Karpas-422 (cell line): ENCODE measurements at places on chromosomes 4 and X. TPM values are rescaled to one million over a fixed set of nuclear protein-coding genes. Genes with fewer than 3 reads are reported as not detected.

The NLGN4X gene
- total RNA-seq = 96.9 and 183 TPM in 2 replicates

The RPL10 gene
- 4,110 and 4,432 TPM in 2 replicates for total RNA-seq

The MAGEE1 gene
- 0.76 and 0.78 TPM in 2 replicates for total RNA-seq

The CCDC158 gene
- not detected in 2 replicates for total RNA-seq

- no peak for DNase-seq
- H3K27ac ChIP-seq = no peak overlapping the region
- no peaks in the 10 kb centered on the region for H3K27me3 ChIP-seq
- no peaks in the 10 kb centered on the region for H3K36me3 ChIP-seq
- no peaks in the 10 kb centered on the region for H3K4me1 ChIP-seq
Observed at GRCh38 chrX:44088510-44089144, 115.4 kb upstream of the NDP start.

- H3K4me3 ChIP-seq = no peak overlapping the region
- no peaks in the 10 kb centered on the region for H3K4me1 ChIP-seq
- H3K27ac ChIP-seq = no peak overlapping the region
- no peaks in the 10 kb centered on the region for H3K36me3 ChIP-seq
Observed at GRCh38 chr4:95268819-95269565, 279.8 kb downstream of the UNC5C start.

DNA sequence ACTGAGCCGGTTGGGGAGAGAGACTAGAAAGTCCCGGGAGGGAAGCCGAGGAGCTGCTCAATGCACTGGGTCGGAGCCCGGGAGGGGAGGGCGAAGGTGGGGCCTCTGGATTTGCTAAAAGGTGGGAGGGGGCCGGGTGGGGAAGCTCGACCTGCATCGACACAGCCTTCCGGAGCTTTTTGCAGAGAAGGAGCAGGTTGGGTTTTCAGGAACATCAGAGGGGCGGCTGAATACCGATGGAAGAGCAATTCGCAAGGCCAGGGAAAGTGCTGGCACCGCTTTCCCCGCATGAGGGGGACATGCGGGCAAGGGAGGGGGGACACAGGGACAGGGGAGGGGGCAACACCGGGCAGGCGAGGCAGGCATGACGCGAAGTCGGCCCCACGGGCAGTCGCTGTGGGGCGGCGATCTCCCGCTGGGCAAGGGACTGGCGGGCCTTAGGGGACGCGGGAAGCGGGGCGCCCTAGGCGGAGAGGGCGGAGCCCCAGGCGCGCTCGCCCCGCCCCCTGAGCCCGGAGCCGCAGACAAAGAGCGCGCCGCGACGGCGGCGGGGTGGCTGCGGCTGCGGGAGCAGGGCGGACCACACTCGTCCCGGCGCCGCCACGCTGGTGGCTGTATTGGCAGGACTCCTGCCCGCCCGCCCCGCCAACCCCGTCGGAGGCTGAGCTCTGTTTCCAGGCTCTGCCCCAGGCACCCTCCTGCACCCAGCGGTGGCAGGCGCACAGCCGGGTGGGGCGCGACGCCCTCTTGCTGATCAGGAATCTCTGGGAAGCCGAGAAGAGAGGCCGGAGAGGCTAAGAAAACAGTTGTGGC is 11.6 kb downstream of the PDZD4 start:
- H3K27ac ChIP-seq = no peak overlapping the region
- no peaks in the 10 kb centered on the region for H3K4me1 ChIP-seq
- no peak for DNase-seq
- no peak overlapping the region for H3K4me3 ChIP-seq
- no peaks in the 10 kb centered on the region for H3K27me3 ChIP-seq

DNA sequence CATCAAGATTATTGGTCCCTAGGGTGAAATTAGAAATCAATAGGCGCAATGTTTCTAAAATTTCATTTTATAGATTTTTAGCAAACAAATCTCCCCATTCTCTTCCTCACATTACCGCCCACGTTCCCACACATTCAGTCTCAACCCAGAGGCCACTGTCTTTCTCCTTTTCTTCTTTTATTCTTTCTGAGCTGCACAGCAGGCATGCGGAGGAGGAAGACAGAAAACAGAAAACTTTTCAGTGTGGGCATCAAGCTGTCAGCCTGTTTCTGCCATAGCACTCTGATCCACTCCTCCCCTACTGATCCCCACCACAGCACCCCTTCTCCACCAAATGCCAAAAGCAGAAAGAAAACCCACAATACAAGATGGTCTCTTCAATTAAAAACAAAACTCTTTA is 94.8 kb upstream of the ADAMTS3 start:
- H3K4me1 ChIP-seq = no peaks in the 10 kb centered on the region
- H3K4me3 ChIP-seq = no peak overlapping the region
- no peaks in the 10 kb centered on the region for H3K36me3 ChIP-seq

DNA sequence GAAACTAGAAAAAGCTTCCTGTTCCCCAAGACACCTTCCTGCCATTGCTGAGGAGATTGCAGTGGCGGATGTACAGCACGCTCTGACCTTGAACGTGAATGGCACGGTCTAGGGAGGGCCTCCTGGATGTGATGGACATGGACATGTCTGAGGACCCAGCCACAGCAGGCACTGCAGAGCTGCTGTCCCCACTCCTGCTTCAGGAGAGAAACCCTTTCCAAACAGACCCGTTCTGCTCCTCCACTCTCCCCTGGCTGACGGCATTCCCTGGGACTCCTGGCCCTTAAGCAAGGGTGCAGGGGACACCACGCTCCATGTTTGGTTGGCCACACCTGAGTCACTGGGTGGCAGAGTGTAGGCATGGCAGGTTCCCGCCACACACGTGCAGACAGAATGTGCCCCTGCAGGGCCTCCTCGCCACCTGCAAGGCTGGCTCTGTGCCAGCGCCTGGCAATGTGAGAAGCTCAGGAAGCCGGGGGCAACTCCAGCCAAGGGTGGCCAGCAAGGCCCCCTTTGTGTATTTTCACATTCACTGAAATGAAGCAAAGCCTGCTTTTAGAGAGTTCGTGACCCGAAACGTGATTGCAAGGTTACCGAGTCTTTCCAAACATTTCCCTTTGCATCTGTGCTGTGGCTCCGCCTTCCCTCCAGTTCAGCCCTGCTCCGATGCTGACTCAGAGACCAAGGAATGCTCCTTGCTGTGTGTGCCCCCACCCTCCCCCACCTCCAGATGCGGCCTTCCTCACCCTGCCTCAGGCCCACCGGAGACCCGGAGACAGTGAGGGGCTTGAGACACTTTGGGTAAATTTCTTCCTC is 46.1 kb downstream of the HTRA3 start:
- H3K27me3 ChIP-seq = no peaks in the 10 kb centered on the region
- DNase-seq = no peak
- no peak overlapping the region for H3K27ac ChIP-seq
- H3K4me1 ChIP-seq = no peaks in the 10 kb centered on the region
- no peaks in the 10 kb centered on the region for H3K36me3 ChIP-seq

- H3K4me1 ChIP-seq = no peaks in the 10 kb centered on the region
- no peaks in the 10 kb centered on the region for H3K27me3 ChIP-seq
- DNase-seq = no peak
- no peaks in the 10 kb centered on the region for H3K36me3 ChIP-seq
- no peak overlapping the region for H3K27ac ChIP-seq
Observed at GRCh38 chrX:31608638-31609037, 536.8 kb upstream of the FTHL17 start.

DNA sequence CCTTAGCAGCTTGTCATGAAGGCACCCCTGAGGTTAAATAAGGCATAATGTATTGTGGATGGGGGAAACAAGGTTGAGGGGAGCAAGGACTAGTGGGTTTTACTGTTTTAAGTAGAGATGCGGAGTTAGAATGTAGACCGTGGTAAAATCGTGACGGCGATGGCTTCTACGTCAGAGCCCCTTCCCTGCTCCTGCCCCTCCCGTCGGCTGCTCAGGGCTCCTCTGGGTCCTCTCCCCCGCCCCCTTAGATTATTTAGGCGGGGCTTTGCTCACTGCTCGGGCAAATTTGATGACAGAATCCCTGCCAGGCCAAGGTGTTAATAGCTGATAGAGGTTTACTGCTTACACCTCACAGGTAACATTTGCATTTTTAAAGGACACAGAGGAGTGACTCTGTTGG is 2.3 kb downstream of the FRMPD3 start:
- H3K36me3 ChIP-seq = no peaks in the 10 kb centered on the region
- H3K27ac ChIP-seq = peak overlapping the region; percentile 49; the same call in 1 of the 2 replicates
- H3K4me3 ChIP-seq = peak overlapping the region; percentile 71
- H3K4me1 ChIP-seq = peaks cover 63% of the 10 kb centered on the region
- peak; percentile 67 for DNase-seq
- no peaks in the 10 kb centered on the region for H3K27me3 ChIP-seq

DNA sequence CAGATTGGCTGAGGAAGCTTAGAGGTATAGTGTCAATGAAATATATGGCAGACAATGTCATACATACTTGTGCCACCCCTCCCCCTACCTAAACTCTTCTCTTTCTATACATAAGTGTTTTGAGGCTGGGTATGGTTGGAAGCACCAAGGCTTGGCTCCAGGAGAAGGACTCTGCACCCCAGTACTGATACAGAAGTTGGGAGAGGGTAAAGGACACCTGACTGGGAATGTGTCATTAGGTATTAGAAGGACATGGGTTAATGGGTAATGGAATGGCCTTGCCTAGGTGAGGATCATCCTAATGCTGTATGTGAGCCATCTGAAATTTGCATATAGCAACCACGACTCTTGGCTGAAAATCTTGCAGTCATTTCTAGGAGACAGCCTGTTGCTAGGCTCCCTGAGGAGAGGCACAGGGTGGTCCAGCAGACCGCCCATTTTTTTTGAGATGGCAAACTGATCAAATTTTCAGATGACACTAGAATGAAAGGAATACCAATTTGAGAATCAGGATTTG is 26.8 kb upstream of the AP1S2 start:
- no peaks in the 10 kb centered on the region for H3K36me3 ChIP-seq
- H3K27ac ChIP-seq = no peak overlapping the region
- H3K4me3 ChIP-seq = no peak overlapping the region

GRCh38 chrX:47311932-47312774 is 58.2 kb upstream of the ZNF157 start:
- no peaks in the 10 kb centered on the region for H3K27me3 ChIP-seq
- H3K27ac ChIP-seq = no peak overlapping the region
- DNase-seq = peak; percentile 80
- no peaks in the 10 kb centered on the region; the same call in 1 of the 2 replicates for H3K4me1 ChIP-seq
- no peak overlapping the region for H3K4me3 ChIP-seq

- H3K27me3 ChIP-seq = no peaks in the 10 kb centered on the region
- H3K27ac ChIP-seq = no peak overlapping the region
- H3K36me3 ChIP-seq = no peaks in the 10 kb centered on the region
- no peaks in the 10 kb centered on the region for H3K4me1 ChIP-seq
- no peak overlapping the region for H3K4me3 ChIP-seq
Observed at GRCh38 chr4:69727926-69728325, 32.5 kb downstream of the SULT1B1 start.

GRCh38 chr4:75327804-75328512 is 186.2 kb downstream of the RCHY1 start:
- no peaks in the 10 kb centered on the region for H3K36me3 ChIP-seq
- no peak overlapping the region for H3K27ac ChIP-seq
- H3K27me3 ChIP-seq = no peaks in the 10 kb centered on the region
- no peak overlapping the region for H3K4me3 ChIP-seq

DNA sequence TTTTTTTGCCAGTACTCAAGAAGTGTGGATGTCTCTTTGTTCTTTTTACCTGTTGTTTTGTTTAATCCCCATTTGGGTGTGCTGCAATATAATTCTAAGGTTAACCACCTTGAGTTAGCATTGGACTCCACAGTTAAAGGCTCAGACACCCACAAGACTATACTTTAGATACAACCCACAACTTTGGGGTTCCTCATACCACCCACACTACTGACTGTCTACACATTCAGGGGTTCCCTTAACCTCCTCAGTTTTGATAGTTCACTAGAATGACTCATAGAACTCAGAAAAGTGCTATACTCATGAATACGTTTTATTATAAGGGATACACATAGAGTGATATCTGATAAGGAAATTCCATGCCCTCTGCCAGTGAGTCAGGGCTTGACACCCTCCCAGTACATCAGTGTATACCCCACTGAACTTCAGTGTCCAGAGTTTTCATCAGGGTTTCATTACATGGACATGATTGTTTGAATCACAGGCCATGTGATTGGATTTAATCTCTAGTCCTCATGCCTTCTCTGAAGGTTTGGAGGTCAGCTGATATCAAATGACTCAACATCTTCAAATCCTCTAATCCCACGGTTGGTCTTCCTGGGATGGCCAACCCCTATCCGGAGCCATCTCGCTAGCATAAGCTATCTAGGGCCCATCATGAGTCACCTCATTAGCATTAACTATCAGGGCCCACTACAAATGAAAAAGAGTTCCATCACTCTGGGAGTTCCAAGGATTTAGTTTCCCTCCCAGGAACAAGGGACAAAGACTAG is 357.7 kb upstream of the EMCN start:
- H3K27ac ChIP-seq = no peak overlapping the region
- no peak for DNase-seq
- H3K4me3 ChIP-seq = no peak overlapping the region
- H3K36me3 ChIP-seq = no peaks in the 10 kb centered on the region
- no peaks in the 10 kb centered on the region for H3K27me3 ChIP-seq
